ENCODE measurements at places on chromosomes 1 and 21.

- no peak for DNase-seq
Observed at GRCh38 chr1:63623952-63624351, 30.7 kb downstream of the PGM1 start.

GRCh38 chr1:191582169-191582568 is 576.1 kb upstream of the RGS18 start:
- no peak for DNase-seq

DNA sequence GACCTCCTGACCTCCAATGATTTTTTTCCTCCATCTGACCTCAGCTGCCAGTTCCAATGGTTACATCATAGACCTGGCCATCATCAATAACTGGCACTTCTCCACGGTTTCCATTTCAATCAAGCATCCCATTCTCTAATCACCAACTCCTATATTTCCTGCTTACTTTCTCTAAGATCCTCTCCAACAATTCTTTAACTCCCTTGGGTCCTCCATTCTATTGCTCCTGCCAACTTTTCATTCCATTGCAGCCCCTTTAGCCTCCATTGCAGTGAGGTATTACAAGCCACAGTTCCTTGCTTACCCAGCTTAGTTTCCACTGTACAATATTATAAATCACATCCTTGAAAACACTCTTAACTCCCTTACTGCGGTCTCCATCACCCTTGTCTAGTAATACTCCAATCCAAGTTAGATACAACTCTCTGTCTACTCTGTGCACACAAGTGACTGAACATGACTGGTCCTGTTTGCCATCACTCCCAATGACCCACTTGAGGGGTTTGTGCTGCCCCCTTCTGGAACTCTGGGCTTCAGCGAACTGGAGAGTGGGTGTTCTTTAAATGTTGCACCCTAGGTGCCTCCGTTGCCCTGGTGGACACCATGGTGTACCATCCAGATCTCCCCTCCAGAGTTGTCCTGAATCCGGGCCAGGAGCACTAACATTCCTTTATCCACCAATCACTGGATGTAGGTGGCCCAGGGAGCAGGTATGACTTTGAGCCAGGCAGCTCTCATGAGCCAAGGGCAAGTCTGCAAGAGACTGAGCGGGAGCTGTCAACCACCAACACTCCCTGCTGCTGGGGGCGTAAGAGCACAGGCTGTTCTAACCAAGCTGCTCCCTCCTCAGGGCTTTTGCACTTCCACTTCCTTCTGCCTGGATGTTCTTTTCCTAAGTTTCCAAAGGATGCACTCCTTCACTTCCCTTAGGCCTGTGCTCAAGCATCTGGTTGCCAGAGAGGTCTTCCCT is 3.7 kb upstream of the FNDC7 start:
- DNase-seq, result no peak

DNA sequence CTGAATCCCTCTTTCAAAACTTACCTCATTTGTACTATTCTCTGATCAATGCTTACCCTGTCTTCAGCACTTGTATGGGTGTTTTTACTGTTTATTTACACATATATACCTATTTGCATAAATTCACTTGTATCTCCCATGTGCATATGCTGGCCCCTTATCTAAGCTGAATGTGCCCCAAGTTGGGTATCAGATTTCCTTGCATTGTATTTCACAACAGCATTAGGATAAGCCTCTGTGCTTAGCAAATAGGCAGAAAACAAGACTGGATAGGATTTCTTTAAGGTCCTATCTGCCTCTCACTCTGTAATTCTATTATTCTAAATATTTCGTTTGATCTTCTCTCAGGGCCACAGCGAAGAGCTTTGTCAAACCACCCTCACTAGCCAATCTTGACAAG is 45.9 kb upstream of the IPO9 start:
- no peak for DNase-seq

- DNase-seq, result no peak
Observed at GRCh38 chr1:66535853-66536252, 1.9 kb downstream of the SGIP1 start.

DNA sequence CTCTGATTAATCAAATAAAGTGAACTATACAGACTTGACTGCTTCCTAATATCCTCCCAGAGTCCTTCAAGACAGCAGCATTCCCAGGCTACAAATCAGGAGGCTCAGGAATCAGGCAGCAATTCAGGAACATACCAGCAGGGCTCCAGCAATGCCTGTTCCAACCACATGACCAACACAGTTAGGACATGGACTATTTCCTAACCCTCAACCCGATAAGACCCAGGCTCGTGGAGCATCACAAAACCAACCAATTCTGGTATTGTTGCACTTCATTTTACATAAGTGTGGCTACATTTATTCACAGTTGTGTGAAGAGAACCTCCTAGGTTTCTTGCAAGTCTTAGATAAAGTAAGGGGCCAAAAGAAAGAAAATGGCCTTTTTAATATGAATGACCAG is 546.2 kb upstream of the ADGRL2 start:
- DNase-seq, result no peak

GRCh38 chr1:54986025-54986424 is 5.6 kb downstream of the TMEM61 start:
- DNase-seq, result no peak

DNA sequence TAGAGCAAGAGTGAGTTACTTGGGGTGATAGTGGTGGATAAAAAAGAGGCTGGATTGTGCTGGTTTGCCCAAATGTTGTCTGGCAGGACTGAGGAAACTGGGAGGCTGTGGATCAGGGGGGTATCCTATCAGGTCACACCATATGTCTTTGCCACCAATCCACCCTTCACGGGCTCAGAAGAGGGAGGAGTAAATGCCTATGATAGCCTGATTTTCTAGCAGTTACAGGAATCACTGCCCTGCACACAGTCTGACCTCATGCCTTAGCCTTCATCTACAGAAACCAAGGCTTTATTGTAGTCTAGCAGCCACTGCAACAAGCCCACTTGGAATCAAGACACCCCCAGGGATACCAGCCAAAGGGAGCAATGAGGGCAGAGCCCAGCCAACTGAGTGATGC is 51.8 kb downstream of the ATP1A1 start:
- no peak for DNase-seq

DNA sequence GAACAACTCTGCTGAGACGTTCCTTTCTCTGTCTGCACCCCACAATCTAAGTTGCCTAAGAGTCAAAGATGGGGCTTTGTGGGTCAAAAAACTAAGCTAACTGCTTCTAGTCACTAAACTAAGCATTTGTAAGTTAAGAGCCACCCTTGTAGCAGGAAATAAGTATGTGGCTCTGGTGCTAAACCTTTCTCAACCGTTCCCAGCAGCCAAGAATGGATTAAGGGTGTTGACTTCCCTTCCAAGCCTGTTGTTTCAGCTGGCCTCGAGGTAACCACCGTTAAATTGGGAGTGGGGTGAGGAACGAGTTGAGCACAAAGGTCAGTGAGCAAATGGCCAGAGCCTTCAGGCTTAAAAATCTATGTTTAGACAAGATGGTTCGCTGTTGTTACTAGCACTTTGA is 169.1 kb downstream of the TRIM33 start:
- no peak for DNase-seq
